SK-N-SH (cell line): ENCODE measurements at places on chromosomes 7 and 10. TPM values are rescaled to one million over a fixed set of nuclear protein-coding genes. Genes with fewer than 3 reads are reported as not detected.

DNA sequence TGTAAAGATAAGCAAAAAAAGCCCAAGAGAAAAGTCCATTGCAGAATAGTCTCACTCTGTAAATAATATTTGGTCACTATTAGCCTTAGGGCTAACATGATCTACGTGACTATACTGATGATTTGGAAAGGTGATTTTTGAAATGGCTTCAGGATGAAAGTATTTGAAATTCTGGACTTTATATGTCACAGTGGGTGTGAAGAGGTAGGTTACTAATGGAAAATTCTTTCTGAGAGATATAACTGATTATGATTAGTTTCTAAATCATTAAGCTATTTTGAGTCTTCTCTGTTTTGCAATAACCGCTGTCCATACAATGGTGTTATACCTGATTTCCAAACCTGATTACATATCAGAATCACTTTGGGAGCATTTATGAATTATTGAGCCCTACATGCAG lies 20.1 kb upstream of the HBP1 start:
- no peaks in the 10 kb centered on the region for H3K36me3 ChIP-seq
- DNase-seq, result no peak
- no peaks in the 10 kb centered on the region; the same call in 1 of the 2 replicates for H3K4me1 ChIP-seq

DNA sequence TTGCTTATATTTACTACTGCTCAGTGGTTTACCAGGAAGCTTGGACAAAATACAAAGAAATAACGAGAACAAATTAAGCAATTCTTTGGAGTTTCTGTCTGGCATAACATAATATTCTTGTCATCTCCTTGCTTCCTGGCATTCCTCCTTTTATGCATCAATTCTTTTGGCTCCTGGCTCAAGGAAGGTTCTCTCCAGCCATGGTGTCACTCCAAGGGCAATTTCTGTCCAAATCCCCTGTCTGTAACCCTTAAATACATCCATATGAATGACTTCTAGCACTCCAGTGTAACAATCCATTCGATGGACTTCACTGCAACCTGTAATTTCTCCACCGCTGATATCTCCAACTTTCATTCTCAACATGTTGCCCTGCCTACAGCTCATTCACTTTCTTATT lies 617.7 kb upstream of the ANKRD30A start:
- H3K4me1 ChIP-seq, result peaks cover 8% of the 10 kb centered on the region
- no peak overlapping the region for H3K27ac ChIP-seq
- H3K27me3 ChIP-seq, result no peaks in the 10 kb centered on the region
- H3K36me3 ChIP-seq, result no peaks in the 10 kb centered on the region
- no peak for DNase-seq

GRCh38 chr7:75546237-75547015 lies 54.3 kb downstream of the SPDYE5 start:
- no peak overlapping the region for H3K27ac ChIP-seq
- no peaks in the 10 kb centered on the region for H3K27me3 ChIP-seq
- no peak overlapping the region for H3K4me3 ChIP-seq
- H3K4me1 ChIP-seq, result no peaks in the 10 kb centered on the region
- H3K36me3 ChIP-seq, result no peaks in the 10 kb centered on the region; the same call in 1 of the 2 replicates

GRCh38 chr10:676178-676577 lies 13.3 kb downstream of the DIP2C start:
- no peaks in the 10 kb centered on the region for H3K36me3 ChIP-seq
- no peak for DNase-seq
- H3K4me1 ChIP-seq, result no peaks in the 10 kb centered on the region
- no peaks in the 10 kb centered on the region for H3K27me3 ChIP-seq
- no peak overlapping the region for H3K27ac ChIP-seq

GRCh38 chr7:106592282-106593027 lies 68.5 kb downstream of the CCDC71L start:
- no peaks in the 10 kb centered on the region for H3K27me3 ChIP-seq
- no peak for DNase-seq
- no peak overlapping the region for H3K27ac ChIP-seq
- H3K4me3 ChIP-seq, result no peak overlapping the region
- H3K36me3 ChIP-seq, result no peaks in the 10 kb centered on the region

GRCh38 chr10:117259279-117259678 lies 18.4 kb downstream of the SLC18A2 start:
- DNase-seq, result no peak
- H3K36me3 ChIP-seq, result no peaks in the 10 kb centered on the region
- H3K27me3 ChIP-seq, result no peaks in the 10 kb centered on the region; the same call in 1 of the 2 replicates
- no peaks in the 10 kb centered on the region for H3K4me1 ChIP-seq

DNA sequence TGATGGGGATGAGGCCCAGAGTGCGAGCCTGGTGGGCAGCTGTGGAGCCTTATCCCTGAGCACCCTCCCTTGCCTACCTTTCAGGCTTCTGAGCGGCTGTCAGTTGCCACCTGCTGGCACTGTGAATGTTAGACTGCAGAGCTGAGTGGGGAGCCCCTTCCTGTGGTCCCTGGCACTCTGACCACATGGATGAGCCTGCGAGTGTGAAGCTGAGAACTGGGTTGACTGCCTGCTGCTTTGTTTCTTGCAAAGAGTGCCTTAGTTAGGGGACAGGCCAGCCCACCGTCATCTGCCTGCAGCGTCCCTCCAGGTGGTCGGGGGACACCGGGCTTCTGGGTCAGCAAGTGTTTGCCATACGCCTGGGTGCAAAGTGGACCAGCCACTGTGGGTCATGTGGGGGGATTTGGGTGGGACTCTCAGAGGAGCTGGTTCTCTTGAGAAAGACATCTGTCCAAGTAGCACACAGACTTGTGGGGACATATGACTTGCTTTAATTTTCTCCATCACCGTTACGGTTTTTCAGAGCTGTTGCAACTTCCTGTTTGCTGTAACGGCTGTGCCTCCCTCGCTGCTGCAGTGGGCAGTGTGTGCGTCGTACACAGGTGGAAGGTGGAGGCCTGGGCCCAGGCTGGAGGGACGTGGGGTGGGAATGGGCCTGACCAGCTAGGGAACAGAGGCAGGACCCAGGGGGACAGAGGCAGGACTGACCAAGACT lies 13.7 kb downstream of the INPP5A start:
- no peaks in the 10 kb centered on the region for H3K36me3 ChIP-seq
- H3K27ac ChIP-seq, result no peak overlapping the region
- H3K4me3 ChIP-seq, result no peak overlapping the region
- peak; percentile 23 for DNase-seq
- no peaks in the 10 kb centered on the region for H3K27me3 ChIP-seq

GRCh38 chr7:143012001-143012400 lies 14.9 kb downstream of the OR9A2 start:
- no peaks in the 10 kb centered on the region for H3K27me3 ChIP-seq
- no peak overlapping the region for H3K27ac ChIP-seq
- H3K4me3 ChIP-seq, result no peak overlapping the region

DNA sequence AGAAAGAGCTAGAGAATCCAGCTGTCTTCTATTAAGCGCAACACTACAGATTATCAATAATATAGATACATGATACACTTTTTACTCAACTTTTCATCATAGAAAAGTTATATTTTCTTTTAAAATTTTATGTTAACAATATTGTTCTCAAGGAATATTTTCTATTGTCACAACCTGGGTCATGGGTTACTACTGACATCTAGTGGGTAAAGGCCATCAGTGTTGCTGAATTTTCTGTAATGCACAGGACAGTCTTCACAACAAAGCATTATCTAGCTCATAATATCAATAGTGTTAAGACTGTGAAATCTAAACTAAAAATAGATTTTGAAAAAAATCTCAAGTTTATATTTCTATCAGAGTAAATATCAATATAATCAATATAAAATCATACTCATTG lies 209.8 kb downstream of the ZNF33B start:
- DNase-seq, result peak; percentile 27
- H3K27ac ChIP-seq, result no peak overlapping the region
- H3K4me1 ChIP-seq, result no peaks in the 10 kb centered on the region

DNA sequence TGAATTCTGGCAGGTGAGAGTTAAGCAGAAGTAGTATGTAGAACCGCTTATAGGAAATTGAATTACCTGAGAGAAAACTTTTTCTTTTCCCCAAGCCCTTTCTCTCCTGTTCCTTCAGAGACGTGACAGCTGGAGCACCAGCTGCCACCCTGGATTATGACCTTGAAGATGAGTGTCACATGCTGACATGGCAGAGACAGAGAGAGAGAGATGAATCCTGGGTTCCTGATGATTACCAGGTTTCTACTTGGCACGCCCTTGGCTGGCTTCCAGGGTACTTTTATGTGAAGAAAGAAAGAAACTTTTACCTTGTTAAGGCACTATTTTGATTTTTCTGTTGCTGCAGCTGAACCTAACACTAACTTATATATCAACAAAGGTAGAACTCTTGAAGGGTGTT lies 99.9 kb downstream of the GPR26 start:
- DNase-seq, result no peak
- H3K27ac ChIP-seq, result no peak overlapping the region
- H3K4me3 ChIP-seq, result no peak overlapping the region
- H3K27me3 ChIP-seq, result no peaks in the 10 kb centered on the region
- H3K4me1 ChIP-seq, result no peaks in the 10 kb centered on the region

DNA sequence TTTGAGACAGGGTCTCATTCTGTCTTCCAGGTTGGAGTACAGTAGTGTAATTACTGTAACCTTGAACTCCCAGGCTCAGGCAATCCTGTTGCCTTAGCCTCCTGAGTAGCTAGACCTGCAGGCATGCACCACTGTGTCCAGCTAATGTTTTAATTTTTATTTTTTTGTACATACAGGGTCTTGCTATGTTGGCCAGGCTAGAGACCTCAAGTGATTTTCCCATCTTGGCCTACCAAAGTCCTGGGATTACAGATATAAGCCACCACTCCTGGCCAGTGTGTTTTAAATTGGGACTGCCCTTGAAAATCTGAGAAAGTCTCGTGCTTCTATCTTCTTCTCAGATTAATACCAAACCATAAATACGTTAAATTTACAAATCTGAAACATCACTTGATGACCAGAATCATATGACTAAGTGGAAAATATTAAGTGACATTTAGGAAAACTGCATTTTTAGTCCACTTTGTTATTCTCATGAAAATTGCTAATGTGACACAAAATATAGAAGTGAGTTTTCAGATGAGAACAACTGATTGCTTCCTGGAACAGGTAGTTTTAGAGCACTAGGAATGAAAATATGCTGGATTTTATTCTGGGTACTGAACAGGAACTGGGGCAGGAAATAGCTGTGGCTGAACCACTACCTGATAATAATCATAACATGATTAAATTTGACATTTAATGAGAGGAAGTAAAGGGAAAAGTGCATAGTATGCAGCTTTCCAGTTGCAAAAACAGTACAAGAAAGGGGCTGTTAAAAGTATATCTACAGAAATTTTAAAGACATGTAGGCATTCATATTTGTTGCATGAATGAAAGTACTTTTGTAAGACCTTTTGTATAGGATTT lies 4.2 kb downstream of the PHTF2 start:
- no peak overlapping the region for H3K4me3 ChIP-seq
- H3K27me3 ChIP-seq, result no peaks in the 10 kb centered on the region
- no peak for DNase-seq
- peaks cover 9% of the 10 kb centered on the region for H3K4me1 ChIP-seq
- H3K27ac ChIP-seq, result peak overlapping the region; percentile 48; the same call in 1 of the 2 replicates
- H3K36me3 ChIP-seq, result peaks cover 19% of the 10 kb centered on the region

- H3K4me1 ChIP-seq, result peaks cover 9% of the 10 kb centered on the region
- H3K27me3 ChIP-seq, result no peaks in the 10 kb centered on the region
- no peak overlapping the region for H3K4me3 ChIP-seq
- no peak for DNase-seq
- no peaks in the 10 kb centered on the region for H3K36me3 ChIP-seq
Observed at GRCh38 chr10:60312818-60313588, 76.7 kb downstream of the ANK3 start.

DNA sequence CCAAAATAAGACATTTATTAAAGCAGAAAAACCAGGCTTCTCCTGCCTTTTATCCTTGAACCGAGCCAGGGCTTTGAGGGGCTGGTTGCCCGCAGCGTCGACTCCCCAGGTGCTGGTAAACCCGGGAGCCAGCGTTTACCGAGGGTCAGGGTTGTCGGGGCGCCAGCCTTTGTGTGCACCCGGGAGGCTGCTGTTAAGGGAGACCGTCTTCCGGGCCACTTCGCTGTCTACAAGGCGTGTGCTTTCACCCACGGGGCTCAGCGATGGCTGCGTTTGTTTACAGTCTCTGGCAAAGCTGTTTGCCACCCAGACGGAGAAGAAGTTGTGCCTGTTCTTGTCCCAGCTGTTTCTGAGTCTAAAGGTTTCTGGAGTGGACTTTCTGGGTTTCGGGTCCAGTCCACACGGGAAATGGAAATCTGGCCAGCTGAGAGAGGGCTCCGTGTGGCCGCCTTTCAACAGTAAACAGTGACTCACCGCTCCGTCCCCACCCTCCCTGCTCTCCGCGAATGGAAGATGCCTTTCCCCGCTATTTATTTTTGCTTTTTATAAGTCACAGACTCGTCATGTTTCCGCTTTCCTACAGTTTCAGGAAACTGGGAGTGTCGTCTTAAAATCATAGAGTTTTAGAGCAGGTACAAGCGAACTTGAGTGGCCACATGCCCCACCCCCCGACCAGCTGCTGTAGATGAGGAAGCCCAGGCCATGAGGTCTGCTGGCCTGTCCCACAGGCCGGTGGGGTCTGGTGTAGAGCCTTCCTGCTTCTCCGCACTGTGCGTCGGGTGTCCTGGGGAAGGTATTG lies 2.2 kb downstream of the MAFK start:
- peak overlapping the region; percentile 97 for H3K27ac ChIP-seq
- peaks cover 39% of the 10 kb centered on the region for H3K4me1 ChIP-seq
- no peaks in the 10 kb centered on the region for H3K36me3 ChIP-seq
- no peaks in the 10 kb centered on the region for H3K27me3 ChIP-seq
- no peak for DNase-seq
- peak overlapping the region; percentile 66 for H3K4me3 ChIP-seq

DNA sequence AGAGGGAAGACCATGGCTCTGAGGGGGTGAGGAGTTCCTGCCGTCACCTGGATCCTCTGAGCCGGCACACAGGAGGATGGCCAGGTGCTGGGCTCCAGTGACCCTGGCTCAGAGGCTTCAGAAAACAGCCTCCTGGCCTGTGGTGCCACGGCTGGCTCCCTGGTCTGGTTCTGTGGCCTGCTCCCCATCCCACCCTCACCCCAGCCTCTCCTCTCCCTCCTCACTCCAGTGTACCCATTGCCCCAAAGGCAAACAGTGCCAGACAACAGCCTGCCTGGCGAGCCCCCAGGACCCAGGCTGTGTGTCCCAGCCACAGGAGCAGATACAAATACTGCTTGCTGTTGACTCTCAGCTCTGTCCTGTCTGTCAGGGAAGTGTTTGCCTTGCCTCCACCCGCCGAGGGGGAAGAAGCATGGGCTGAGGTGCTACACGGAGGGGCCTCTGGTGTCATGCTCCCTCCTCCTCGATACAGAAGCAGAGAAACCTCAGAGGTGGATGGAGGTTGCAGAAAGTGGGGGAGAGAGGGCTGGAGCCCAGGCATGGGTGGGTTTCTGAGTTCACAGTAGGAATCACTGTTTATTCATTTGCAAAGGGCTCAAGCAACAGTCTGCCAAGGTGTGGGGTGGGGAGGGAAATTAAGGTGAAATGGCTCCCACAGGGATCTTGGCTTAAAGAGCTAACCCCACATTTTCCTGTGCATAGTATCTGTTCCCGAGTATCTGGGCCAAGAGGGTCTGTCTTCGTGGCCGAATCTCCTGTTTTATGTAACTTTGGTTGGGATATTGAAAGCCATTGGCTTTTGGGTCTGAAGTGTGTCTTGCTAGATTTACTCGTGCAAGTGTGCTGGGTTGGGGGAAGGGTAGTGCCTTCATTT lies 5.5 kb downstream of the ADRA2A start:
- H3K27ac ChIP-seq, result no peak overlapping the region
- H3K4me3 ChIP-seq, result no peak overlapping the region
- no peak for DNase-seq
- H3K27me3 ChIP-seq, result 0 out of 2 replicates have a peak, but pooled peaks cover 2% of the 10 kb centered on the region
- H3K36me3 ChIP-seq, result no peaks in the 10 kb centered on the region

The SNCG gene
- polyA plus RNA-seq, result 3.8 and 4.3 TPM in 2 replicates

The CTAGE4 gene
- not detected in 2 replicates for polyA plus RNA-seq

The GPR146 gene
- polyA plus RNA-seq, result 1.4 and 2.0 TPM in 2 replicates

The EPHB6 gene
- 1.2 and 1.8 TPM in 2 replicates for polyA plus RNA-seq

The FEZF1 gene
- not detected in 2 replicates for polyA plus RNA-seq

The GPRIN2 gene
- polyA plus RNA-seq, result 0.03 TPM in 1 of 2 replicates, not detected in the other

The OR13A1 gene
- polyA plus RNA-seq, result not detected in 2 replicates

The DDIT4 gene
- 24.9 and 30.4 TPM in 2 replicates for polyA plus RNA-seq

The PNLIPRP2 gene
- not detected in 2 replicates for polyA plus RNA-seq
